Peyer's patch (tissue), 4 donors: ENCODE measurements at places on chromosomes 4 and X.

DNA sequence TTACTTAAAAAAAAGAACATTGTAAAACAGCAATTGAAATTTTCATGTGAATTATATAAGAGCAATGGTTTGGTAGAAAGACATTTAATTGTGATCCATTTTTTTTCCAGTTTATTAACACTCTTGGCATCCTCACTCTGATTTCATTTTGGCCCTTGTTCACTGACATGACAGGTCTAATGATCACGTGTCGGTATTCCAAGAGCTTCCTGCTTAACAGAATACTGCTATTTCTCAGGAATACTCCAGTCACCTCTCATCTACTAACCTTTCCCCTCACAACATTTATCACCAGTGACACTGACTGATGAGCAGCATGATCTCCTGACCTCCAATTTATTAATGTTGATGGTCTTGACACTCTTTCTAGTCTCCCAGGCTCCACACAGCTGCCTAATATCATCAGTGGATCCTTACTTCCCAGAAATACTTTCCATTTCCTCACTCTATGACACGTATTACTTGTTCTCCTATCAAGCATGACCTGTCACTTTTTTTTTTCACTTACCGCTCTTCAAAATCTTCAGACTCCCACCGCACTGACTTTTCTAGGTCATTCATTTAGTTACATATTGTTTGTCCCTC is 847.8 kb upstream of the SLIT2 start:
- no peak overlapping the region for H3K4me3 ChIP-seq
- no peaks in the 10 kb centered on the region for H3K36me3 ChIP-seq
- H3K27ac ChIP-seq: no peak overlapping the region
- DNase-seq: no peak

DNA sequence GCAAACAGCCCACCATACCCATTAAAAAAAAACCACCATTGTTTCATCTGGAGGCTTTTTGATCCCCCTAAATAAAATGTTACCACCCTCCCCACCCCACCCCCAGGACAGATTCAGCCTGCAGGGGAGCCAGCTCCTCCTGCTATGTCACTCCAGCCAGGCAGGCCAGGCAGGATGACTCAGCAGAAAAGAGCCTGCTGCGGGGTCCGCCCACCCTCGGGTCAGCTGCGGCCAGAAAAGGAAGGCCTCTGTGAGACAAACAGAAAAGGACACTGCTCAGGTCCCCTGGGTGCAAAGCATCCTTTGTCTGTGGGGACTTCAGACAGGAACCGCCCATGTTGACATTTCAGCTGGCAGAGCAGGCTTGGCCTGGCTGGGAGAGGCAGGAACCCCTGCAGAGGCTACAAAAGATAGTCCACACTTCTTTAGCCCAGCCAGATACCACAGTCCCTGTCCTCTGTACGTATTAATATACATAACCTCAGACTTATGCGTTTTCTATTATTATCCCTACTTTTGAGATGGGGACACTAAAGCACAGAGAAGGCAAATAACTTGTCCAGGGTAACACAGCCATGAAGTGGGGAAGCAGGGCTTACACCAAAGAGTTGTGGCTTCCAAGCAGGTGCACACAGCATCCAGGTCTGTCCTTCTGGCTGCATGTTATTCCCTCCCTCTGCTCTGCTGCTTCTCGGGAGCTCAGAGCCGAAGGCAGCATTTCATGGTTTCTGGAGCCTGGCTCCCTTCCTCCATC is 147.7 kb downstream of the CPEB2 start:
- peak; percentile 53 for DNase-seq
- H3K4me3 ChIP-seq: no peak overlapping the region
- no peaks in the 10 kb centered on the region for H3K4me1 ChIP-seq
- H3K27me3 ChIP-seq: no peaks in the 10 kb centered on the region
- no peak overlapping the region for H3K27ac ChIP-seq

DNA sequence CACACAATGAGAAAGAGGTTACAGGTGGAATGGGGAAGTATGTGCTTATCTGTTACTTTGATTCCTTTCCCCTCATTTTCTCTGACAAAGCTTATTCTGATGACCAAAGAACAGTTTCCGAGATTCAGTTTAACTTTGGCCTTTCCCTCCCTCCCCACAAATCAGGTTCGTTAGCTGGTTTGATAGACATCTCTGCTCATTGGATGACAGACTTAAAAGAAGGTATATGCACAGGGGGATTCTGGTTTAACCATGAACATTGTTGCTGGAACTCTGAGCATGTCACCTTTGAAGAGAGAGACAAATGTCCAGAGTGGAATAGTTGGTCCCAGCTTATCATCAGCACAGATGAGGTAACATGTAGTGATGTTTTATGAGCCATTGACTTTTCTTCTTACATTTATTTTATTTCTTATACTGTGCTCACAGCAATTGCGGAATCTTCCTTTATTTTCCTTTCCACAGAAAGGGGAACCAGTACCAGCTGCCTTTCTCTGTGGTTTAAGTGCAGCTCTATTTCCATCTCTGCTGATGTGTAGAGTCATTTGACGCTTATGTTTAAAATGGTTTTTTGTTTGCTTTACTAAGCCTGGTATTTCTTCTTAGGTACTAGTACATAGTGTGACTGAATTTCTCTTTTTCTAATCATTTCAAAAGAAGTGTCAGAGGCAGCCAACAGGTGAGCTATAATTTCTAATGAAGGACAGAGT is 125.0 kb downstream of the AKAP4 start:
- H3K4me1 ChIP-seq: no peaks in the 10 kb centered on the region
- no peak for DNase-seq
- H3K4me3 ChIP-seq: no peak overlapping the region
- no peak overlapping the region for H3K27ac ChIP-seq
- no peaks in the 10 kb centered on the region for H3K36me3 ChIP-seq
- H3K27me3 ChIP-seq: no peaks in the 10 kb centered on the region

DNA sequence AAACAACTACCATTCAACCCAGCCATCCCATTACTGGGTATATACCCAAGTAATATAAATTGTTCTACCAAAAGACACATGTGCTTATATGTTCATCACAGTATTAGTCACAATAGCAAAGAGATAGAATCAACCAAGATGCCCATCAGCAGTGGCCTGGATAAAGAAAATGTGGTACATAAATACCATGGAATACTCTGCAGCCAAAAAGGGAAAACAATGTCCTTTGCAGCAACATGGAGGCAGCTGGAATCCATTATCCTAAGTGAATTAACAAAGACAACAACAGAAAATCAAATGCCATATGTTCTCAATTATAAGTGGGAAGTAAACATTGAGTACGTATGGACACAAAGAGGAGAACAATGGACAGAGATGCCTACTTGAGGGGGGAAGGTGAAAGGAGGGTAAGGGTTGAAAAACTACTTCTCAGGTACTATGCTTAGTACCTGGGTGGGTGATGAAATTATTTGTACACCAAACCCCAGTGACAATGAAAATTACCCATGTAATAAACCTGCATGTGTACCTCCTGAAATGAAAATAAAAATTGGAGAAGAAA is 632.1 kb upstream of the AADAT start:
- H3K27ac ChIP-seq: no peak overlapping the region
- no peaks in the 10 kb centered on the region for H3K27me3 ChIP-seq
- no peaks in the 10 kb centered on the region for H3K36me3 ChIP-seq
- H3K4me1 ChIP-seq: no peaks in the 10 kb centered on the region

GRCh38 chr4:38386005-38386551 is 277.9 kb upstream of the KLF3 start:
- H3K4me3 ChIP-seq: no peak overlapping the region
- H3K36me3 ChIP-seq: no peaks in the 10 kb centered on the region
- DNase-seq: no peak
- H3K4me1 ChIP-seq: no peaks in the 10 kb centered on the region

DNA sequence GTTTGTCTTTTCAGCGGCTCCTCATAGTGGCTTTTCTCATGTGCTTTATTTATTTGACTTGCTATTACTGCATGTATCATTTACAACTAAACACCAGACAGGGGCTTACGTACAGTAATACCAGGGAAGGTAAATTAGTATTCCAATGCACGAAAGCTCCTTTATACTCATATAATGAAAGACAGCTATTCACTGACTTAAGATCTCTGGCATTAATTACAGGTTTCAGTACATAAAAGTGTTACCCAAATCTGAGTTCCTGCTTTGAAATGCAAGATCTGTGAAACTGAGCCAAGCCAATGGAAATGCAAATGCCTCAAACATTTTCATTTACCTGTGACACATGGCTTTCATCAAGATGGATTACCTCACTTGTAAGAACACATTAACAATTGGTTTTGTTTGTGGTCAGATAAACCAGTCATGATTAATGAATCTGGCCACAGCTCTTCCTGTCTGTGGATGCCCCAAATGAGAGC is 107.2 kb downstream of the ANAPC4 start:
- no peak for DNase-seq
- H3K36me3 ChIP-seq: no peaks in the 10 kb centered on the region
- H3K27me3 ChIP-seq: no peaks in the 10 kb centered on the region

- no peaks in the 10 kb centered on the region for H3K4me1 ChIP-seq
- no peak overlapping the region for H3K4me3 ChIP-seq
- H3K27ac ChIP-seq: no peak overlapping the region
- DNase-seq: no peak
- no peaks in the 10 kb centered on the region for H3K36me3 ChIP-seq
Measured at GRCh38 chr4:65050786-65051185, 619.5 kb downstream of the EPHA5 start.

DNA sequence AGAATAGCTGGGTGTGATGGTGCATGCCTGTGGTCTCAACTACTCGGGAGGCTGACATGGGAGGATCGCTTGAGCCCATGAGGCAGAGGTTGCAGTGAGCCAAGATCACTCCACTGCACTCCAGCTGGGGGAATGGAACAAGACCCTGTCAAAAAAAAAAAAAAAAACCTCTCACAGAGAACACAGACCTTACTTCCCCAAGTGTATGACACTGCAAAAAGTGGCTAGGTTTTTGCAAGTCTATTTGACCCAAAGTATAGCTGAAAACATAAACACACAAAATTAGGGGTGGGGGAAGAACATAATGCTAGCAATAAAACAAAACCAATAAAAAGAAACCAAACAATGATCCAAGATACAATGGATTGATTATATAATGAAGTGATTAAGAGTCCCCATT is 6.7 kb downstream of the LAMP2 start:
- no peak overlapping the region for H3K27ac ChIP-seq
- DNase-seq: no peak
- H3K27me3 ChIP-seq: no peaks in the 10 kb centered on the region

DNA sequence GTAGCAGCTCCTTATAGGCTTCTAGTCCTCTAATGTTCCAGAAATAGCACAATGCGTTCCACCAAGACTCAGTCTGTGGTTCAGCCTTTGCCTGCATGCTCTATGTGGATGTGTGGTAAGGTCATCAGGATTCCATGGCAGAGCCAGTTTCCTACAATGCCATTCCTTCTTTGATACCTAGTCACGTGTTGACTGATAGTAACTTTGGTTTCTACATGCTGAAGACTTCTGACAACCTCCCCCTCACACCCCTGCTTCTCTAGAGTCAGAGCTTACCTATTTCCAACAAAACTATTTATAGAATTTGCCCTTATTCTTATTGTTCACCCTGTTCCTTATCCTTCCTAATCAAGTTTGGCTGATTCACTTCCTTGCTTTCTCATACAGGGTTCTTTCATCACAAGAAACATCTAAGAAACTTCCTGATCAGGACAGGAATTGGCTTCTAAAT is 81.1 kb downstream of the CT47B1 start:
- no peak overlapping the region for H3K27ac ChIP-seq
- H3K4me1 ChIP-seq: no peaks in the 10 kb centered on the region
- H3K4me3 ChIP-seq: no peak overlapping the region
- H3K36me3 ChIP-seq: no peaks in the 10 kb centered on the region
- DNase-seq: no peak

GRCh38 chr4:92658318-92658717 is 354.6 kb downstream of the GRID2 start:
- DNase-seq: no peak
- H3K4me3 ChIP-seq: no peak overlapping the region
- no peak overlapping the region for H3K27ac ChIP-seq
- no peaks in the 10 kb centered on the region for H3K27me3 ChIP-seq
- no peaks in the 10 kb centered on the region for H3K4me1 ChIP-seq

- no peak for DNase-seq
- no peaks in the 10 kb centered on the region for H3K4me1 ChIP-seq
- H3K27ac ChIP-seq: no peak overlapping the region
- H3K4me3 ChIP-seq: no peak overlapping the region
- H3K36me3 ChIP-seq: no peaks in the 10 kb centered on the region
Measured at GRCh38 chr4:71052716-71053115, 59.3 kb downstream of the DCK start.

DNA sequence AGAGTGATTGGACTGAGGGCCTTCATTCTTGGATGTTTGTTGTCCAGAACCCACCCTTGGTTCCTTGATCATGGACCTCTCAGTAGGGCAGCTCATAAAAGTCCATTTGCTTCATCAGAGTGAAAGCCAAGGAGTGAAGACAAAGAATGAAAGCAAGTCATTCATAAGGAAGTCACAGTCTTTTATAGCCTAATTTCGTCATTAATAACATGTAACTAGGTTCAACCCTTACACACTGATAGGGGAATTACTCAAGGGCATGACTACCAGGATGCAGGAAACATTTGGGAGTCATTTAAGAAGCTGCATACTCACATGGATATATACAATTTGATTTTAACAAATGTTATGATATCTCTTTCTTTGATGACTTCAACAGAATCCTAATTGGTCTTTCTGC is 95.2 kb downstream of the RPA4 start:
- H3K27me3 ChIP-seq: no peaks in the 10 kb centered on the region
- H3K27ac ChIP-seq: no peak overlapping the region
- no peaks in the 10 kb centered on the region for H3K36me3 ChIP-seq
- H3K4me3 ChIP-seq: no peak overlapping the region

- H3K4me1 ChIP-seq: no peaks in the 10 kb centered on the region
- no peak overlapping the region for H3K27ac ChIP-seq
- H3K27me3 ChIP-seq: no peaks in the 10 kb centered on the region
- DNase-seq: no peak
Measured at GRCh38 chr4:100876546-100876945, 358.7 kb upstream of the EMCN start.

GRCh38 chr4:68183417-68183816 is 53.7 kb upstream of the TMPRSS11F start:
- H3K27me3 ChIP-seq: no peaks in the 10 kb centered on the region
- H3K4me1 ChIP-seq: no peaks in the 10 kb centered on the region
- no peak for DNase-seq
- H3K27ac ChIP-seq: no peak overlapping the region

DNA sequence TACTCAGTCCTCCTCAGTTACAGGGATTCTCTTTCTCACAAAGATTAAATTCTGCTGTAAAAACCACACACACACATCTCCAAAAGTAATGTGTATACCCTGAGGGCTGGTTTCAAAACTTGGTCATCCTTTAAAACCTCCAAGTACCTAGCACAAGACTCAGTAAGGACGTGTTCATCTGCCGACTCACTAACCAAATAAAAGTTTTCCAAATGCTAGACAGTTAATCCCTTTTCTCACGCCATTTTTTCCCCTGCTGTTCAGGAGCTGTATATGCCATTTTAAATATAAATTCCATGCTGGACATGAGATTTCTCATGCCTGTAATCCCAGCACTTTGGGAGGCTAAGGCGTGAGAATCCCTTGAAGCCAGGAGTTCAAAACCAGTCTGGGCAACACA is 3.9 kb upstream of the SAT1 start:
- no peaks in the 10 kb centered on the region for H3K27me3 ChIP-seq
- H3K36me3 ChIP-seq: no peaks in the 10 kb centered on the region
- no peak overlapping the region for H3K27ac ChIP-seq
